ENCODE measurements at places on chromosomes 3 and 15. TPM values are rescaled to one million over a fixed set of nuclear protein-coding genes. Genes with fewer than 3 reads are reported as not detected.

Gene CYB561D2
- polyA plus RNA-seq = 8.5 TPM

Gene CCDC39
- polyA plus RNA-seq = 2.7 TPM

Gene GOLGA8O
- 0.48 TPM for polyA plus RNA-seq

Gene KIF23
- 14.3 TPM for polyA plus RNA-seq

Gene NRG4
- 0.50 TPM for polyA plus RNA-seq

Gene CHSY1
- 35.7 TPM for polyA plus RNA-seq

Gene ACKR4
- polyA plus RNA-seq = 0.76 TPM

Gene LRRC34
- polyA plus RNA-seq = 3.3 TPM

Gene AP3B2
- polyA plus RNA-seq = 0.59 TPM

Gene PDIA5
- 16.4 TPM for polyA plus RNA-seq

Gene RBPMS2
- polyA plus RNA-seq = 4.4 TPM

Gene NANOGP8
- polyA plus RNA-seq = not detected

Gene CIB2
- 11.5 TPM for polyA plus RNA-seq

Gene NR2E3
- polyA plus RNA-seq = 9.0 TPM

Gene FBXO40
- polyA plus RNA-seq = 2.6 TPM

Gene GRAMD1C
- 1.7 TPM for polyA plus RNA-seq

Gene TUSC7
- polyA plus RNA-seq = not detected

Gene HDC
- polyA plus RNA-seq = 0.71 TPM

Gene IL17RD
- polyA plus RNA-seq = 24.4 TPM

Gene GOLGA8Q
- 0.81 TPM for polyA plus RNA-seq

Gene LOXL1
- polyA plus RNA-seq = 35.3 TPM

Gene OSTN
- polyA plus RNA-seq = 1.4 TPM

Gene SHC4
- 1.7 TPM for polyA plus RNA-seq

Gene ITGB5
- polyA plus RNA-seq = 29.7 TPM

Gene TKT
- 34.3 TPM for polyA plus RNA-seq

Gene KLF15
- 1.6 TPM for polyA plus RNA-seq

Gene SEC62
- 66.3 TPM for polyA plus RNA-seq

Gene SLC28A2
- polyA plus RNA-seq = 0.37 TPM

Gene MESP2
- polyA plus RNA-seq = 0.22 TPM

Gene PKM
- polyA plus RNA-seq = 1,017 TPM

Gene TRIM59
- polyA plus RNA-seq = 8.3 TPM

Gene TIPARP
- polyA plus RNA-seq = 6.5 TPM

Gene MCTP2
- 0.67 TPM for polyA plus RNA-seq

Gene PEX11A
- polyA plus RNA-seq = 6.2 TPM

All from hindlimb muscle (tissue), 1 donor.